HCT116 (cell line): ENCODE measurements at places on chromosomes 16 and 17.

DNA sequence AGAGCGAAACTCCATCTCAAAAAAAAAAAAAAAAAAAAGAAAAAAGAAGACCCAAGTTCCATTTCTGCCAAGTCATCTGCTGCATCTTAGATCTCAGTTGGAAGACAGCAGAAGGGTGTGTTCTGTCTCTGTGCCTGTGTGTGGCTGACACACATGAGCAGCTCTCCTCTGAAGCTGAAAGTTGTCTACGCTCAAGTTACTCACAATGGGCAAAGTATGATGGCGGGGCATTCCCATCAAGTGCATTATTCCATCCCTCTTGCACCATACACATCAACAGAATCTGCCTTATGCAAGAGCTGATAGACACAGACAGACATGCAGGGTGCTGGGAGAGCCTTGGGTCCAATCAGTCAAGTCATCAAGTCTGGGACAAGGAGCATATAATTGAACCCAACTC lies 402.2 kb downstream of the XYLT1 start:
- no peak for DNase-seq

- peak; percentile 35 for DNase-seq
Observed at GRCh38 chr17:48011405-48012150, 26.0 kb downstream of the COPZ2 start.

DNA sequence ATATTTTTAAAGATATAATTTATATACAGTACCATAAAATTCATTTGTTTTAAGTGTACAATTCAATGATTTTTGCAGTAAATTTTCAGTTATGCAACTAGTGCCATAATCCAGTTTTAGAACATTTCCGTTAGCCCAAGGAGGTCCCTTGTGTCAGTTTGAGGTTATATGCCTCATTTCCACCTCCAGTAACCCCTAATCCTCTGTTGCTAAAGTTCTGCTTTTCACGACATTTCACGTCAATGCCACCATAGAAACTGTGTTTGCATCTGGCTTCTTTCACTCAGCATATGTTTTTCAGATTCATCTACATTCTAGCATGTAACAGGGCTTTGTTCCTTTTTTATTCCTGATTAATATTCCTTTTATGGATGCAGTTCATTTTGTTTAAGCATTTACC lies 42.4 kb upstream of the NUDT7 start:
- DNase-seq, result peak; percentile 8

DNA sequence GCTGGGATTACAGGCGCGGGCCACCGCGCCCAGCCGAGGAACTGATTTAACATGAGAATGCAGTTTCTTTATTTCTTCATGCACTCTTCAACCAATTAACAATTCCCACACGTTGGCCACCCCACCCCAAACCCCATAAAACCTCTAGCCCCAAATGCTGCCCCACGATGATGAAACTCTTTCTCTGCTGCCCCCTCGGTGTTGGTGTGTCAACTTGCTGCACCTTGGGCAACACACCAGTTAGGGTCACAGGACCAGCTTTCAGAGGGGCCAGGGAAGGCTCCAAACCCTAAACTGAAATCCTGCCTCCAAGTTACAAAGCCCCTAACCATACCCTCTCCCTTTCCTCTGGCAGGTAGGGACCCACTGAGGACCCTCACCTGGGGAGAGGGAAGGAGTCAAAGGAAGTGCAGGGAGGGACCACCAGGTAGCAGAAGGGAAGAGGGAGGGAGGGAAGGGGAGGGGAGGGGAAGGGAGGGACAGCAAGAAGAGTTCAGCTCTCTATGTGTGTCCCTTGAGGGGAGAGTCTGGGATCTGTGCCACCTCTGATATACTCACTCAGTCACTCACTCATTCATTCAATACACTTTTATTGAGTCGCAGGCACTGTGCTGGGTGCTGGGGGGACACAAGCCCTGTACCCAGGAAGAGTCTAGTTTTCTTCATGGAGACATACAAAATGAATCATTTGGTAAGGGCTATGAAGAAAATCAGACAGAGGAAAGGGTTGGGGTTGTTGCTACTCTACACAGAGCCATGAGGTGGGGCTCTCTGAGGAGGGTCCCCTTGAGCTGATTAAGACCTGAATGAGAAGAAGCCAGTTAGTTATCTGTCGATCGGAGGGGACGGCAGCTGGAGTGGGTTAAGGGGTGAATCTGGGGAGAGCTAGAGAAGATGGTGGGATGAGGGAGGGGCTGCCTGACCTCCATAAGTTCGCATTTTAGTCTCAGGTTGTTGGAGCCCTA lies 3.9 kb downstream of the PLXDC1 start:
- DNase-seq, result no peak

DNA sequence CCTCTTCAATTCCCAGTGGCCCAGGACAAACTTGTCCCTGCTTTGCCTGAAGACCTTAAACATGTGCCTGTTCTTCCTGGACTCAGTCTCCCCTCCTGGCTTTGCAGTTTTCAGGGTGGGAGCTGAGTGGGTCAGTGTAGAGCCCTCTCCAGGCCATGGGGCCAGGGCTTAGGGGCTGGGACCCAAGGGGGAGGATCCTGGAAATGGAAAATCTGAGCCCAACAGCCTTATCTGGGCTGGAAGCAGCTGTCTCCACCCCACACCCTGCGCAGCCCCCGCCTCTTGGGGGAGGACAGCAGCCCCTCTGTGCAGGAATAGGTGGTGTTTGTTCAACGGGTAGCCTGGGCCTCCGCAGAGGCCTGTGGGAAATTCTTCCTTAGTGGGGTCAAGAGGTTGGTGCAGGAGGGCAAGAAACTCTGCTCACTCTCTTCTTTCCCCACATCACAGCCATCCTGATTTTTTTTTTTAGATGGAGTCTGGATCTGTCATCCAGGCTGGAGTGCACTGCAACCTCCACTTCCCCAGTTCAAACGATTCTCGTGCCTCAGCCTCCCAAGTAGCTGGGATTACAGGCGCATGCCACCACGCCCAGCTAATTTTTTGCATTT lies 6.8 kb upstream of the SMTNL2 start:
- no peak for DNase-seq

GRCh38 chr16:52773026-52773425 lies 226.1 kb upstream of the TOX3 start:
- DNase-seq, result no peak

DNA sequence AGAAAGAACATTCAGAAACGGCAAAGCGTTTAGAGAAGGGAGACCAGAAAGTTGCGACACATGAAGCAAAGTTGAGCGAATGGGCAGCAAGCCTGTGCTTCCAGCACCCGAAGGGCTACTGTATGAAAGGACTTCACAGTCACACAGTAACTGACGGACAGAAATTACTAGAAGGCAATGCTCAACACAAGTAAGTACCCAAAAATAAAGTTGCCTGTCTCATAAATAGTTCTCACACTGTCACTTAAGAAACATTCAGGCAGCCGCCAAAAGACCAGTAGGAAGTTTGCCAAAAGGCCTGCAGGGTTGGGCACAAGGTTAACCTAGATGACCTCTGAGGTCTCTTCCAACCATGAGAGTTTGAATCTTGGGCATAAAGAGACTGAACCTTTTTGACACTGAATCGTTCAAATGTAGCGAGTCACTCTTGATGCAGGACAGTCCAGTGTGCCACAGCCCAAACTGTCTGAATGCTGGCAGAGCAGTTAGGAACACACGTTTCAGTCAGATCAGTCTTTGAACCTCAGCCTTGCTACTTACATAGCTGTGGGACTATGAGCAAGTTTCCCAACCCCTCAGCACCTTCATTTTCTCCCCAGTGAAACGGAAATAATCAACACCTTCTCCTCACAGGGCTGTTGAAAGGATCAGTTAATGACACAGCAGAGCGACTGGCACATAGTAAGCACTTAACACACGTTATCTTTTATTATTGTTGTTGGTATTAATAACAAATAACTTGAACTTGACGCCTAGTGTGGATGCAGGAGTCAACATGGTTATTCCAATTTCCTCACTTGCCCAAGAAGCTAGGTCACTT lies 10.4 kb downstream of the NCBP3 start:
- DNase-seq, result no peak

- no peak for DNase-seq
Observed at GRCh38 chr16:70391881-70392481, 45.3 kb downstream of the DDX19A start.

GRCh38 chr16:68309799-68310198 lies 947 bp downstream of the SLC7A6OS start:
- no peak for DNase-seq

DNA sequence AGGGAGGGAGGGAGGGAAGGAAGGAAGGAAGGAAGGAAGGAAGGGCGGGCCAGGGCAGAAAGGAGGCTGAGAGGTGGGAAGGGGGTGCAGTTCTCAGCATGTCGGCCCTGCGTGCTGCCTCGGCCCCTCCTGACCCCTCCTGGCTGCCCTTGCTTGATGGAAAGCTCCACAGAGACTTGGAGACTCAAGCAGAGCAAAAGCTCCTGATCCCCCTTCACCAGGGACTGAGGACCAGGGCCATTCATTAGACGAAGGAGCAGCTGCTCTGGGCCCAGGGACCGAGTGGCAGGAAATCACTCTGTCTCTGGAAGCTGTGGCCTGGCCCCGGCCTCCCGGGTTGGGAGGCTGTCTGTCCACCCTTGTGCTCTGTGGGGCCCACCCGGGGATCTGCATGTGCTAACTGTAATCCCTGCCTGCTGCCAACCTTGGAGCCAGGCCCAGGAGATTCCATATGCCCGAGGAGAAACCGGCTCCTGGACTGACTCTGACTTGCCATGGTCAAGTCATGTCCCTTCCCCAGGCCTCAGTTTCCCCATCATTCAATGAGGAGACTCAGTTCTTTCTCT lies 27.4 kb upstream of the C1QL1 start:
- no peak for DNase-seq

GRCh38 chr16:8677481-8677880 lies 3.1 kb downstream of the ABAT start:
- no peak for DNase-seq

GRCh38 chr16:4182581-4183236 lies 59.2 kb downstream of the SRL start:
- DNase-seq, result no peak
